ENCODE measurements at places on chromosomes 2 and 18.

DNA sequence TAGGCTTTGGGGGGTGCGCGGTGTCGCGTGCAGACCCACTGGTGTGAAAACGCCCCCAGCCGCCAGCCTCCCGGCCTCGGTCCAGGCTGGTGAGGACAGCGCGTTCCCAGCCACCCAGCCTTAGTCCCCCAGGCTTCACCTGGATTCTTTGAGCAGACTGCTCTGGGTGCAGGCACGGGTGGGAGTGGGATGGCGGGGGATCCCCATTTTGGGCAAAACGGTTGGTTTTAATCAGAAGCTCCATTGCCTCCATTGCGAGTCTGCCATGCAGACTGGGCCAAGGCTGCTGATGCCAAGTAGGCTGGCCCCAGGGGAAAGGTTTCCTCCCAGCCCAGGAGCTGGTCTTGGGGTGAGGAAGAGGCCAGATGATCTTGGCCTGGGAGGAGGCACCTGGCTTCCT is 445 bp downstream of the MLPH start:
- no peak for DNase-seq

- no peak for DNase-seq
Measured at GRCh38 chr2:238774980-238775509, 72.8 kb upstream of the TWIST2 start.

DNA sequence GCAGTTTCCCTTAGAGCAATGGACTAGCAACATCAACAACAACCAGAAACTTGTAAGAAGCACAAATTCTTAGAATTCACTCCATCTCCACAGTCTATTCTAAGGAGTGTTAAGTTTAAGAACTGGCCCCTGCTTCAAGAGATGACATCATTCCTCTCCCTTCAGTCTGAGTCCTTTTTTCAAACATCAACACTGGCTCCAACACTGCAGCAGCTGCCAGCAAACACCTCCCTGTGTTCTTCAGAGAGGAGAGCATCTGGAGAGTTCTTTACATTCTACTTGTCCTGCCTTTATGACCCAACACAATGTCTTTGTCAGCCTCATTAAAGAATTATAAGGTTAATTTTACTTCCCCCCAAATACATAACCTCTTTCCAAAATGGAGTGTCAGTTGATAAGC is 122.3 kb downstream of the HNMT start:
- DNase-seq: no peak

DNA sequence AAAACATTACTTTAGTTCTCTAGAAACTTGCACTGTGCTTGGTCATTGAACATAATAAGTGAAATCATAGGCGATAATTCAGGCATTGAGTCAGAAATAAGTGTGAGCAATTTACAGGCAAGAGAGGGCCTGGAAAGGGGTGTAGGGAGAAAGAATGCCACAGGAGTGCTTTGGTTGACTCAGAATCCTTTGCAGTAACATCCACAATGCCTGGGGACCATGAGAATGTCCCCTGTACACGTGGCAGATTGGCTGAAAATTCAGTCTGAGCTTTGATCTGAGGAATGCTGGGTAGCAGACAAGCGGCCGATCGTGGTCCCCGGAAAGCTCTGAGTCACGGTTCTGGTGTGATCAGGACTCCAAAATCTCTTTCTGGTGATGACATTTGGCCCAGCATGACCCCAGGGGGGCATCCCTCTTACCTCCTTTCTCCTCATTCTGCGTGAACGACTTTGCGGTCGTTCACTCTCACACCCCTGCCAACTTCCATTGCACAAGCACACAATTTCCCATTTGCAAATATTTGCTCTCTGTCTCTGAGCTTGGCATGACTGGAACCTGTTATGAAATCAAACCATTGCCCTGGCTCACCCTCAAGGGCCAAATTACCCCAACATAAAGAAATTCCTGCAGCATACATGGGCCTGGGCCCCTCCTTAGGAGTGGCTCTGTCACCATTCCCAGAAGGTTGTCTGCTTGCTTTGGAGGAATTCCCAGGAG is 305.0 kb upstream of the EPAS1 start:
- no peak for DNase-seq
